ENCODE measurements at places on chromosomes 12 and 14.

GRCh38 chr12:49623142-49623904 is at the start of gene PRPF40B:
PRPF40B (plus strand) TSS chr12:49623561; CDS start chr12:49623591, 30 bp downstream.
- DNase-seq = peak; percentile 70

DNA sequence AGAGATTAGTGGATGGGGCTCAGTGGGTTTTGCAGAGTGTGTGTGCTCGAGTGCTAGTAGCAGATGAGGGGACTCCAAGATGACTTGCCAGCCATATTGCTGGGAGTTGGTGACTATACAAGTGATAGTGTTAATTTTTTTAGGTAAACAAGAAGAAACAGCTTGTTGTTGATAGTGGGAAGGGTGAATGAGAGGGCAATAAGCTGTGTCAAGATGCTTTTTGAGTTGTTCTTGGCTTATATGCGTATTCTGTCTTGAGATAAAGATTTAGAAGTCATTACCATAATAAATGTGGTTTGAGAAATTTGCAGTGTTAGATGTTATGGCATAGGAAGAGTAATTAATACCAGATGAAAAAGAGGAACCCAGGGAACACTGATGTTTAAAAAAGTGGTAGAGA is 75.3 kb downstream of the RCOR1 start:
- no peak for DNase-seq

DNA sequence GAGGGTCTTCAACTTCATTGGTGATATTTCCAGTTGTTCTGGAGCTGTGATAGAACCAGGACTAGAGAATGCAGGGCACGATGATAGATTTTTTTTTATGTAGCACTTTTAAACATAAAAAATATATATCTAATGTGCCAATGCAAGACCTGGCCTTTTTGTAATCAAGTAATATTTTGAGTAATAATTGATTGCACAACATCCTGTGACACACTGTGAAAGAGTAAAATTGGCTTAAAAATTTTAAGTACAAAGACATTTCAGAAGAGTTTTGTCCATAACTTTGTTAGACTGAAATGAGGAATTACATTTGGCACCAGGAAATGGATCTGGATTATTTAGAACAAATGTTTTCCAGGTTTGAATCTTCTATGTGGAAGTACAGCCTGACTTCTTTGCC is 22.1 kb downstream of the PRKCH start:
- no peak for DNase-seq

DNA sequence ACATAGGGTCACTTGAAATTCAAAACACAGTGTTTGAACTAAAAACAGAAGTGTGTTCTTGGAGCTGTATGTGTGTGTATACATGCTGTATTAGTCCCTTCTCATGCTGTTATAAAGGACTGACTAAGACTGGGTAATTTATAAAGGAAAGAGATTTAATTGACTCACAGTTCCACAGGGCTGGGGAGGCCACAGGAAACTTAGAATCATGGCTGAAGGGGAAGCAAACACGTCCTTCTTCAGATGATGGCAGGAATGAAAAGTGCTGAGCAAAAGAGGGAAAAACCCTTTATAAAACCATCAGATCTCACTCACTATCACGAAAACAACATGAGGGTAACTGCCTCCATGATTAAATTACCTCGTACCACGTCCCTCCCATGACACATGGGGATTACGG is 224.1 kb downstream of the BCAT1 start:
- no peak for DNase-seq

- no peak for DNase-seq
Measured at GRCh38 chr14:99508896-99509629, 27.9 kb downstream of the CCNK start.

DNA sequence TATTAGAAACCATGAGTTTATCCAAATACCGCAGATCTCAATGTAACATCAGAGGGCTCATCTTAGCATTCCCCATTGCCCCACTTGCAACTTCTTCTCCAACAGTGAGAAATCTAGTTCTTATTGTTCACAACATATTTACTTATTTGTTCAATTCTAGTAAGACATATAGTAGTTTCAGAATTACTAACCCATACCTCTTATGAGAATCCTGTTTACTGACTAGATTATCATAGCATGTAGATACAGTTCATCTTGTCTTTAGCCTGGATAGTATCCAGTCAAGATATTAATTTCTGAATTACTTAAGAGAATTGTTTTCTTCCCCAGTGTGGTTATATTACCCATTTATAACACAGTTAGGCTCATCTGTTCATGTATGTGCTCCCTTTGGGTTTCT is 80.6 kb downstream of the NIN start:
- DNase-seq = no peak

- no peak for DNase-seq
Measured at GRCh38 chr12:41189395-41190251, 1.5 kb downstream of the PDZRN4 start.

Data from kidney glomerular epithelial cell (primary cell).